NCI-H526 treated with DMSO at 0.1 percent for 48 hours (cell line): ENCODE measurements at places on chromosomes 7 and 10.

GRCh38 chr7:156474241-156474743 is 166.3 kb upstream of the RNF32 start:
- DNase-seq = no peak

DNA sequence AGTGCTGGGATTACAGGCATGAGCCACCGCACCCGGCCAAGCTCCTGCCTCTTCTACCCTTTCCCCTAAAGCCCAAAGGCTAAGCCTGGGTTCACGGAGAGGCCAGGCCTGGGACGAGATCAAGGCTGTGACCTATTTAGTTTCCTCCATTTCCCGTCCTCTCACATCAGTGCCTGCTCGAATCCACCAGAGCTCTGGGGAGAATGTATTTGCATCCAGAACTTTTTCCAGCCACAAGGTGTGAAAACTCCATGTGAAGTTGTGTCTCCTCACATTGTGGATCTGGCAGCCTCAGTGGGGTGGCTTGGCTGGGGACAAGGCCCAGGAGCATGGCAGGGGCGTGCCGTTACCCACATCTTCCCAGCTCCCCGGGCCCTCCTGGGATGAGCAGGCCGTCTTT is 38.0 kb downstream of the SMKR1 start:
- DNase-seq = no peak

- no peak for DNase-seq
Measured at GRCh38 chr7:103538964-103539709, 93.1 kb upstream of the SLC26A5 start.

- DNase-seq = peak; percentile 60
Measured at GRCh38 chr10:120825878-120826769, 25.0 kb upstream of the WDR11 start.

GRCh38 chr7:149071641-149072437 is 18.7 kb downstream of the ZNF786 start:
- DNase-seq = no peak

- no peak for DNase-seq
Measured at GRCh38 chr10:95550073-95550672, 11.0 kb downstream of the SORBS1 start.

DNA sequence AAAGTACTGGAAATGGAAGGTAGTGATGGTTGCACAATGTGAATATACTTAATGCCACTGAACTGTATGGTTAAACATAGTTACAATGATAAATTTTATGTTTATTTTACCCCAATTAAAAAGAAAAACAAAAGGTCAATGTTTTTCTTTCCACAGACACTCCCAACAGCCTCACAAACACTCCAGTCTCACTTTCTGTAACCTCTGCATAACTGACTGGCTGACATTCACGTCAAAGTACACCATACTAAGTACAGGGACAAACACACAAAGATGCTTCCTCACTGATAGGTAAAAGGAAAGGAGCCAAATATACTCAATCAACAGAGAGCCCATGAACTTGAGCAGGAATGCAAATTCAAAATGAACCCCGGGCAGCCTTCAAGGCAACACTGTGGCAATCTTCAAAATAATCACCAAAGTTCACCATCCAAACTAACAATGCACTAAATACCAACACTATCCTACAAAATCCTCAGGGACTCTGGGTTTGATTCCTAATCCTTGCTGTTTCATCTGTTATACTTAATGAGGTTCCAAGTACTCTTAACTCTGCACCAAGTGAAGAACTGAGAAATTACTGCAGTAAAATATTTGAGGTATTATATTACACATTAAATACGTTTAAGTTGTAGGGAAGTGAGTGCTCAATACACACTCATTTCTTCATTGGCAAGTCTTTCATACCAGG is 90.8 kb downstream of the ARMH3 start:
- no peak for DNase-seq

- no peak for DNase-seq
Measured at GRCh38 chr7:6532516-6532915, 18.7 kb downstream of the GRID2IP start.

GRCh38 chr7:103936558-103936957 is 52.9 kb downstream of the RELN start:
- no peak for DNase-seq

DNA sequence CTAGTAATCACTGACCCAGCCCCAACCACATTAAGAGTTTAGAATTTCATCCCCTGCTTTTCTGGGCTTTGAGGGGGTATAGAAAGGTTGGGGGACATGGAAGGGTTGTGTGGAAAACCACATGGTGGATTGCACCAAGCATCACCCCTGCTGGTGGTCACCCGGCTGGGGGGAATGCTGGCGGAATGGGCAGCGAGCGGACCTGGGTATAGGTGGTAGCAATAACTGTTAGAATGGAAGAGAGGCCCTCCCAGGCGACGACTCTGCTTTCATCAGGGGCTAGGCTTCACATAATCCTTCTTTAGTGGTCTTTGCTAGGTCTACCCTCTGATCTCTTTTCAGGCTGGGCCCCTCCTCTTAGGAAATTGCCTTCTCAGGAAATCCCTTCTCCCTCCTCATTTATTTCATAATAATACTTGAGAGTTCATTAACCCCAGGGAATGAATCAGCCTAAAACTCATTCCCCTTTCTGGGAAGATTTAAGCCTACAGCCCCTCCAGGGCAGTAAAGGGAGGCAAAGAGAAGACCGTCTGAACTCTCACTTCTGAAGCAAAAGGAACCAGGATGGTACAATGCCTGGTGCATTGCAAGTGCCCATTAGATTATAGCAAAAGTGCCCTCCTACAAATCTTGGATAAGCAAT is 90.7 kb upstream of the LEP start:
- no peak for DNase-seq

- DNase-seq = no peak
Measured at GRCh38 chr10:42615419-42615818, 23.0 kb downstream of the ZNF33B start.

DNA sequence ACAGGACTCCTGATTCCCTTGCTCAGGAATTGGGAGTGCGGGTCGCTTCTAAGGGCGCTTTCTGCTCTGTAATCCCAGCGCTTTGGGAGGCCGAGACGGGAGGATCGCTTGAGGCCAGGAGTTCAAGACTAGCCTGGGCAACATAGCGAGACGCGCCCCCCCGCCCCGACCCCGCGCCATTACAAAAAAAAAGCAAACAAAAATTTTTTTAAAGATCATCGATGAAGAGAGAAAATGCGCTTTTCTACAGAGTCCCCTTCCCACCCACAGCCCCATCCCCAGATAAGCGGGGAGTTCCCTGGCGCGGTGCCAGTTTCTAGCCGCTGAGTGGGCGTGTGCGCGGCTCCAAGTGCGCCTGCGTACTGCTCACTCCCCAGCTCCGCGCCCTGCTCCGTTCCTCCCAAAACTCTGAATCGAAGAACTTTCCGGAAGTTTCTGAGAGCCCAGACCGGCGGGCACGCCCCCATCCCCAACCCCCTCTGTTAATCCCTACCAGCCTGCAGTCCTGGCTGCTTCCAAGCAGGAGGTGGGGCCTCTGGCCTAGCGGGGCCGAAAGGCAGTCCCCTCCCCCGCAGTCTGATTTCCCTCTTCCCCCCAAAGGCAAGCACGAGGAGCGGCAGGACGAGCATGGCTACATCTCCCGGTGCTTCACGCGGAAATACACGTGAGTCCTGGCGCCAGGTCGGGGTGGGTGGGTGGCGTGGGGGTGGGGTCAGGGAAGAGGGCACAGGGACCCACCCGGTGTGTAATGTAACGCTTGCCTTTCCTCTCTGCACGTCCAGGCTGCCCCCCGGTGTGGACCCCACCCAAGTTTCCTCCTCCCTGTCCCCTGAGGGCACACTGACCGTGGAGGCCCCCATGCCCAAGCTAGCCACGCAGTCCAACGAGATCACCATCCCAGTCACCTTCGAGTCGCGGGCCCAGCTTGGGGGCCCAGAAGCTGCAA is 1.0 kb downstream of the HSPB1 start:
- DNase-seq = peak; percentile 38

DNA sequence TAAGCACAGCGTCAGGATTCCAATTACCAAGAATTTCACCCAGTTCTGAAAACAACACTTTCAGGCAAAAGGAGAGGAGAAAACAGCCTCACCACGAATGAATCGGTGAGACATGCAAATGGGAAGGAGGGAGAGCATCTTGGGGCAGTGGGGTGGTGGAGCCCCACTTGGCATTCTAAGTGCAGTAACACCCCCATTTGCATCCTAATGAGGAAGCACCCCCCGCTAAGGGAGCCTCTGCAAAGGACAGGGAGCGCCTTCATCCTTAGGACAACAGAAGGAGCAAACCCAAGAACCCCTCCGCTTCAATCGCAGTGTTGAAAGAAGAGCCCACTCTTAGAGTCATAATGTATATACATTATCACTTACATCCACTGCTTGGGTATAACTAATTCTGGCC is 46.8 kb downstream of the NRAP start:
- DNase-seq = no peak

- no peak for DNase-seq
Measured at GRCh38 chr10:7373039-7373438, 37.8 kb downstream of the SFMBT2 start.

DNA sequence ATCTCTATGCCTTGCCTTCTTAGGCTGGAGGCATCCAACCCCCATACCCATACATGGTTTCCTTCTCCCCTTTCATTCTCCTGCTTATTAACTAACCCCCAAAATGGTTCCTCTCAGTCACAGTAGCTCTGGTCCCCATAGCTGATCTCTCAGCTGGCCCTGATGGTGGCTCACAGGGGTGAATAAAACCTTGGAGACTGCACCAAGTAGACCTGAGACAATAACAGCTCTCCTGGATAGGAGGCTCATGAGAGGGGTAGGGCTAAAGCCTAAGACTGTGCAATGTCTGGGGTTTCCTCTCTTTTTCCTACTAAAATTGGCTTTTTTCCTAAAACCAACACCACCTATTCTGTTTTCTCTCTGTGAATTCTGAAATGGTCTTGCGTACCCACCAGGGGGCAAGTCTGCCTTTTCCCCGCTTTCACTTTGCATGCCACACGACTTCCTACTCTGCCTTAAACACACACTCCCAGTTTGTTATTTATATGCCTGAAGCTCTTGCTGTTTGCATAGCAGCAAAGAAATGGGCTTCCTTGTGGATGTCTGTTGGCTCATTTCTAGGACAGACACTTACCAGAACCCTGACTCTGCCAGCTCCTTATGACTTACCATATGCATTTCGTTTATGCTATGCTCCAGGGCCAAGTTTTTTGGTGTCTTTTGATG is 18.4 kb upstream of the PON1 start:
- no peak for DNase-seq

- DNase-seq = no peak
Measured at GRCh38 chr10:9294865-9295264, 1240.4 kb downstream of the GATA3 start.

DNA sequence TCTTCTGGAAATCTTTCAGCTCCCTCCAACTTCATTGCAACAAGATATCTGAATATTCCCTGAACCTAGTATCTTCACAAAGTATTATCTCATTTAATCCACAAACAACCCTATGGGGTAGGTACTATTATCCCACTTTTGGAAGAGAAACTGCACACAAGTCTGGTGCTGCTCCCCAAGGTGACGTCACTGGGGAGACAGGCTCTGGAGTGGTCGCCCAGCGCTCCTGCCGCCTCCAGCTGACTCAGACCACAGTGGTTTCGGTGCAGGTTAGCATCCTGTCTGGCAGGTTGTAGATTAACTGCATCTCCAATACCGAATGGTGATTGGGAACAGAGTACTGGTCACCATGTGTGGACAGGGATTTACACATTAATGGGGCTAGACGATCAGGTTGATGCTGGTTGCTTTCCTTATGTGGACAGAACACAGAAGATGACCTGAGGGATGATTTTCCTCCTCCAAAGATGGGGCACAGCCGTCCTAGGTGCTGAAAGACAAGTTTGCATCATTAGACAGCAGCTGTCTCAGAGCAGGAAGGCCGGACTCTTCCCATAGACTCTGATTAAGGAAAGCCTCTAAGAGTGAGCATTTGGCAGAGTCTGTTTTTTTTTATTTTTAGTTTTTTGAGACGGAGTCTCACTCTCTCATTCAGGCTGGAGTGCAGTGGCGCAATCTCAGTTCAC is 128.6 kb downstream of the TRRAP start:
- no peak for DNase-seq

DNA sequence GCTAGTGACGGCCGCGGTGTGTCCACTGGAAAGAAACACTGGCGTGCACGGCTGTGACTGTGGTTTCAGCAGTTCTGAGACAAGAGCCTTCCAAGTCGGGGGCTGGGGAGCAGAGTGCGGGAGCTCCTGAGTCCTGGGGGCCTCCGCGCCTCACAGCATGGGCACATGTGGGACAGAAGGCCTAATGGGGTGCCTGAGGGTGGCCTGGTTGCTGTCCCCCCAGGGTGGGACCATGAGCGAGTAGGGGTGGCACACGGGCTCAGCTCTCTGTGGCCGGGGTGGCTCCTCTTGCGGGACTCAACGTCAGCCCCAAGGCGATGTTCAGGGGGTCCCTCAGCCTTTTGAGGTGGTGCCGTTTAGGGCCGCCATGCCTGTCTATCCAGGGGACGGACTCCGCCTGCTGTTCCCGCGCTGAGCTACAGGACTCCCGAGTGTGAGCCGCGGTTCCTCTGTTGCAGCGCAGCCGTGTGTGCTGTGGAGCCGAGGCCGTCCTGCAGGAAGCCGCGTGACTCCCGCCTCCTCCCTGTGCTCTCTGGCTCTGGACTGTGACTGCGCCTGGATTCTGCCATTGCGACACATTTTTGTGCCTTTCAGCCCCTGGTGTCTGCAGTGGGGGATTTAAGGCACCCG is 23.5 kb upstream of the CHST12 start:
- no peak for DNase-seq

- DNase-seq = no peak
Measured at GRCh38 chr10:28181478-28182096, 121.3 kb downstream of the MPP7 start.

GRCh38 chr10:95324436-95325268 is 33.8 kb upstream of the PDLIM1 start:
- no peak for DNase-seq

DNA sequence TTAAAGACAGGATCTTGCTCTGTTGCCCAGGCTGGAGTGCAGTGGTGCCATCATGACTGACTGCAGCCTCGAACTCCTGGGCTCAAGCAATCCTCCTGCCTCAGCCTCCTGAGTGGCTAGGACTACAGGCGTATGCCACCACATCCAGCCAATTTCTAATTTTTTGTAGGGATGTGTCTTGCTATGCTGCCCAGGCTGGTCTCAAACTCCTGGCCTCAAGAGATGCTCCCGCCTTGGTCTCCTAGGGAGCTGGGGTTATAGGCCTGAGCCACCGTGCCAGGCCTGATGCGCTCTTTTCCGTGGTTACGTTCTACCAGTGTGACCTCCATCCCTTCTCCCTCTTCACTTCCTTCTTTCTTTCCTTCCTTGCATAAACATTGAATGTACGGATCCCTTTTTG is 34.2 kb upstream of the IL15RA start:
- no peak for DNase-seq

DNA sequence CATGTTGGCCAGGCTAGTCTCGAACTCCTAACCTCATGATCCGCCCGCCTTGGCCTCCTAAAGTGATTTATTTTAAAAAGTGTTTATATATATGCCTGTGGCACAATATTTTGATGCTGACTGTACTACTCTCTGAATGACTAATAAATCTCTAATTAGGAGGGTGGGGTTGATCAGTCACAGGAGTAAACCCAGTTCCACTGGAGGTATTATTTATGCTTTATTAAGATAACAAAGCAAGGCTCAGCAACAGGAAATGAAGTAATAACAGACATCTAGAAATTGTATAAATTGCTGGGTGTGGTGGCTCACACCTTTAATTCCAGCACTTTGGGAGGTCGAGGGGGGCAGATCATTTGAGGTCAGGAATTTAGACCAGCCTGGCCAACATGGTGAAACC is 26.0 kb upstream of the MCU start:
- no peak for DNase-seq
